ENCODE measurements at places on chromosomes 7 and 10. TPM values are rescaled to one million over a fixed set of nuclear protein-coding genes. Genes with fewer than 3 reads are reported as not detected.
A peak's percentile ranks its signal among the peaks of the same experiment; 100 is the strongest.

DNA sequence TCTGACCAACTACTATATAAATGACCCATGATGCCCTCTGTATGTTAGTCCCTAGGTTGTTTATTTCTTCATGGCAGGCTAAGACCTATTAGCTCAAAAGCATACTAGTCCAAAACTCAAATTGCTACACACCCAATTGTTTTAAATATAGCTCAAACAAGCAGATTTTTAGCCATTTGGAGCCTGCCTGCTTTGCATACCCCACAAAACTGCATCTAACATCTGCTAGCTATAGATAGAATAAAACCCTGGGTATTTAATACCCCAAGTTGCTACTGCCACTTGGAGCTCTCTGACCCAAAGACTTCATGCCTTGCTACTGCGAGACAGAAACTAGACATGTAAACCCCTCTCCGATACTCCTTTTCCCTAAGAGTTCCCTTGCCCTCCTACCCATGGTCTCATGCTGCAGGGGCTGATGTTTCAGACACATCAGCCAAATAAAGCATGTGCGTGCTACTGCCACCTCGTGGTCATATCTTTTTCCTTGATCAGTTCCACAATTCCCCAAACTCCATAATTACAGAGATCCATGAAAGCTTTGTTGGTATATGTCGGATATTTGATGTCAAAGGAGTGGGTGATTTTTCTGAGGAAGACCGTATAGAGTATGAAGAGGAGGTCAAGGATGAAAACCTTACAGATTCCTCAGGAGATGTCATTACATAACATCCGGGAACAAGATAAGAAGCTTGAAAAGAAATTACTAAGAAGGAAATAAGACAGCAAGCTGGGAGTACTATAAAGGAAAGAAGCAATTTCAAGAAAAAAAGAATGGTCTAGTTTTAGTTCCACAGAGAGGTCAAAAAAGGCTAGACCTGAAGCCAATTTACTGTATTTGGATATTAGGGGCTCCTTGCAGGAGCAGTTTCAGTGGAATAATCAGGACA is 386.6 kb downstream of the SH2D4B start:
- H3K27me3 ChIP-seq, result peaks cover 2% of the 10 kb centered on the region
- no peak overlapping the region for H3K4me3 ChIP-seq
- no peaks in the 10 kb centered on the region for H3K36me3 ChIP-seq
- H3K27ac ChIP-seq, result no peak overlapping the region
- no peaks in the 10 kb centered on the region for H3K4me1 ChIP-seq
- DNase-seq, result no peak

GRCh38 chr7:79593866-79594301 is 140.4 kb upstream of the MAGI2 start:
- no peaks in the 10 kb centered on the region for H3K4me1 ChIP-seq
- H3K27ac ChIP-seq, result no peak overlapping the region
- H3K27me3 ChIP-seq, result no peaks in the 10 kb centered on the region
- H3K36me3 ChIP-seq, result no peaks in the 10 kb centered on the region
- H3K4me3 ChIP-seq, result no peak overlapping the region

DNA sequence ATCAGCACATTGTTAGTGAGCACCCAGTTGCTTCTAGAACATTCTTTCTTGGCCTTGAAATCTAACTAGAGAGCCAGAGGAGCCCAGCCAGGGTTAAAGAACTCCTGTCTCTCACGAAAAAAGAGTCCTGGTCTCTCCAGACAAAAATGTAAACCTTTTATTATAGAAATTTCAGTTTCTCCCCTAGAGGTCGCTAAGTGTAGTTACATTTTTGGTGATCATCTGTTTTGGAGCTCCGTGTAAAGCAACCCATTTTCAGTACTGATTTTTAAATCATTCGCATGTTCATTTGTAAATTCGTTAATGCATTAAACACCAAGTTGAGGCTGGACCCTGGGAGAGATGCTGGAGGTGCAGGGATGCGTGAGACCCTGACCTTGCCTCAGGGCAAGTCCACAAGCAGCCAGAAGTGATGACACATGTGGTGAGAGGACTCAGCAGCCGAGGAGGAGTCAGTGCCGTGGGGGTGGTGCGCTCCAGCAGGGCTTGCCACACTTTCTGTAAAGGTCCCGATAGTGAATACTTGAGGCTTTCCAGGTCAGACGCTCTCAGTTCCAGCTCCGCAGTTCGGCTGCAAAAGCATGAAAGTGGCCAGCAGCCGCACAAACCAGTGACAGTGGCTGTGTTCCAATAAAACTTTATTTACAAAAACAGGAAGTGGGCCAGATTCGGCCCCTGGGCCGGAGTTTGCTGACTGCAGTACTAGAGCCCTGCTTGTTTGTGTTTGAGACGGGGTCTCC is 578.6 kb upstream of the FOXK1 start:
- no peak overlapping the region for H3K4me3 ChIP-seq
- H3K4me1 ChIP-seq, result peaks cover 1% of the 10 kb centered on the region
- H3K27me3 ChIP-seq, result no peaks in the 10 kb centered on the region
- H3K36me3 ChIP-seq, result no peaks in the 10 kb centered on the region
- H3K27ac ChIP-seq, result no peak overlapping the region

DNA sequence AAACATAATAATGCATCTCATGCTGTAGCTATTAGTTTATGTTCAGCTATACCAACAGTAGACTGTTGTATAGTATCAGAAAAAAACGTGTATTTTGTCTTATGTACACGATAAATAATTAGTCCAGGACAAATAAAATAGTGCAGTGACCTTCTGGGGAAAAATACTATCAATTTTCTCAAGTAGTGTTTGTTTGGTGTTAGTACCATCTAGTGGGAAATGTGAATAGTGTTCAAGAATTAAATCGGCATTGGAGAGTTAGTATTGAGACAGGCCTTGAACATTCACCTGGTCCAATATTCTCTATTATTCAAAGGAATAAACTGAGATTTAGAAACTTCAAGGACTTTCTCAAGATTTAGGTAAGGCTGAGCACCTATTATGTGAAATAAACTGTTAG is 21.7 kb upstream of the OR2A5 start:
- no peaks in the 10 kb centered on the region for H3K36me3 ChIP-seq
- H3K4me1 ChIP-seq, result peaks cover 2% of the 10 kb centered on the region
- no peak for DNase-seq
- H3K27ac ChIP-seq, result no peak overlapping the region
- peaks cover 12% of the 10 kb centered on the region for H3K27me3 ChIP-seq
- H3K4me3 ChIP-seq, result no peak overlapping the region

GRCh38 chr7:1293950-1294411 is 61.3 kb downstream of the UNCX start:
- peaks cover 21% of the 10 kb centered on the region for H3K27me3 ChIP-seq
- no peaks in the 10 kb centered on the region for H3K36me3 ChIP-seq
- H3K27ac ChIP-seq, result no peak overlapping the region
- DNase-seq, result no peak

GRCh38 chr10:124344931-124345330 is 73.8 kb downstream of the OAT start:
- H3K4me3 ChIP-seq, result no peak overlapping the region
- no peak for DNase-seq
- no peaks in the 10 kb centered on the region for H3K27me3 ChIP-seq
- peaks cover 8% of the 10 kb centered on the region for H3K4me1 ChIP-seq
- H3K27ac ChIP-seq, result no peak overlapping the region

DNA sequence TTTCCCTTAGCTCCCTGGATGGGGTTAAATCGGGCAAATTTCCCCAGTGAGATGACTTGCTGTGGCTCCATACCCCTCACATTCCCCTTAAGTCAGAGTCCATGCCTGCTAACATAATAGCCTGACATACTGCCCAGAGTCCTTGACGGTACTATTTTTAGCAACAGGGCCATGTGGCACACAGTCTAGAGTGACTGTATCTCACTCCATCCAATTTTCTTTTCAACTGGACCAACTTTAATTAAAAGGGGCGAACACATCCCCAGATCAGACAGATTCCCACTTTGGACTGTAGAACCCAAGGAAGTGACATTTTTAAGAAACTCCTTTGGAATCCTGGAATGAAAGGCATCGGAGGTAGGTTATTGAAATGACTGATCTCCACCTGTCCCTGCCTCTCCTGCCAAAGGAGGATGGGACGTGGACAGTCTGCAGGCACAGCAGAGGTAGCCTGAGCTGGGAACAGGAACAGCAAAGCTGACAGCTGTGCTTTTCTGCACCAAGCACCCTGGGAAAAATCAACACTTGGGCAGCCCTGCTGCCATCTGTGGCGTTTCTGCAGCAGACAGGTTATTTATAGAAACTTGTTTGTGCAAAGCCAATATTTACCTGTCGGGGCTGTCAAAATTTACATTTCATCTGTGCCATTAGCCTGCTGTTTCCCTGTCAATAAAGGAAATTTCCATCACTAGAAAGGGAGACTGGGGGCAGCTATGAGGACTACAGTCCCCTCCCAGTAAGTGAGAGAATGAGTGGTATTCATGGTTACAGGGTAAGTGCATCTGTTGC is 221.5 kb upstream of the AOAH start:
- peaks cover 12% of the 10 kb centered on the region for H3K4me1 ChIP-seq
- no peaks in the 10 kb centered on the region for H3K27me3 ChIP-seq
- peaks cover 89% of the 10 kb centered on the region for H3K36me3 ChIP-seq

- no peaks in the 10 kb centered on the region for H3K36me3 ChIP-seq
- H3K4me1 ChIP-seq, result no peaks in the 10 kb centered on the region
- no peaks in the 10 kb centered on the region for H3K27me3 ChIP-seq
- H3K4me3 ChIP-seq, result no peak overlapping the region
Measured at GRCh38 chr7:123231021-123232000, 31.5 kb upstream of the SLC13A1 start.

GRCh38 chr10:8416760-8417159 is 362.3 kb downstream of the GATA3 start:
- H3K36me3 ChIP-seq, result peaks cover 51% of the 10 kb centered on the region
- peaks cover 58% of the 10 kb centered on the region for H3K4me1 ChIP-seq
- no peak overlapping the region for H3K4me3 ChIP-seq
- no peak for DNase-seq
- peak overlapping the region; percentile 95 for H3K27ac ChIP-seq
- H3K27me3 ChIP-seq, result no peaks in the 10 kb centered on the region

- peak overlapping the region; percentile 5 for H3K4me3 ChIP-seq
- peaks cover 28% of the 10 kb centered on the region for H3K4me1 ChIP-seq
- peaks cover 64% of the 10 kb centered on the region for H3K36me3 ChIP-seq
Measured at GRCh38 chr10:5887029-5887428, 2.7 kb downstream of the ANKRD16 start.

GRCh38 chr7:110519851-110520250 is 571.1 kb upstream of the LRRN3 start:
- H3K36me3 ChIP-seq, result no peaks in the 10 kb centered on the region
- H3K4me3 ChIP-seq, result no peak overlapping the region
- DNase-seq, result no peak
- no peaks in the 10 kb centered on the region for H3K4me1 ChIP-seq

GRCh38 chr7:127904670-127904985 is 126.6 kb downstream of the LRRC4 start:
- H3K4me1 ChIP-seq, result peaks cover 68% of the 10 kb centered on the region
- peaks cover 47% of the 10 kb centered on the region for H3K36me3 ChIP-seq
- H3K27me3 ChIP-seq, result no peaks in the 10 kb centered on the region
- no peak for DNase-seq
- peak overlapping the region; percentile 42 for H3K27ac ChIP-seq
- H3K4me3 ChIP-seq, result no peak overlapping the region

- H3K4me1 ChIP-seq, result no peaks in the 10 kb centered on the region
- no peak for DNase-seq
- no peak overlapping the region for H3K4me3 ChIP-seq
- no peaks in the 10 kb centered on the region for H3K27me3 ChIP-seq
- no peaks in the 10 kb centered on the region for H3K36me3 ChIP-seq
Measured at GRCh38 chr10:54745436-54745835, 55.6 kb downstream of the PCDH15 start.

GRCh38 chr7:101094376-101094775 is 9.1 kb downstream of the TRIM56 start:
- H3K27me3 ChIP-seq, result no peaks in the 10 kb centered on the region
- H3K4me1 ChIP-seq, result peaks cover 15% of the 10 kb centered on the region
- no peak for DNase-seq
- H3K4me3 ChIP-seq, result no peak overlapping the region
- H3K36me3 ChIP-seq, result peaks cover 33% of the 10 kb centered on the region

DNA sequence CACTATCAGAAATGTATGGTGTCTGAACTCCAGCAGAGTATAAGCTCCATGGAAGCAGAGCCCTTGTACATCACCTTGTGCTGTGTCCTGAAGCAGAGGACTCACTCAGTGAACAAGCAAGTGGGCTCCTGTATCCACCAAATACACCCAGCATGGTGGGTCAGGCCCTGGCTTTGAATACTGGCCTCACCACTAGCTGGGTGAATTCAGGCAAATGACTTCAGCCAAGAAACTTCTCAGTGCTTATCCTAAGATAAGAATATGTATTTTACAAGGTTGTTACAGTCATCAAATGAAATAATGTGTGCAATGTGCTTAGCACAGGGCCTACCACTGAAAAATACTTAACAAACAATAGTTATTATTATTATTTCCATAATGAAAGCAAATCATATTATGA is 62.6 kb downstream of the CALD1 start:
- H3K27ac ChIP-seq, result no peak overlapping the region
- H3K27me3 ChIP-seq, result no peaks in the 10 kb centered on the region
- H3K36me3 ChIP-seq, result no peaks in the 10 kb centered on the region
- no peak for DNase-seq

DNA sequence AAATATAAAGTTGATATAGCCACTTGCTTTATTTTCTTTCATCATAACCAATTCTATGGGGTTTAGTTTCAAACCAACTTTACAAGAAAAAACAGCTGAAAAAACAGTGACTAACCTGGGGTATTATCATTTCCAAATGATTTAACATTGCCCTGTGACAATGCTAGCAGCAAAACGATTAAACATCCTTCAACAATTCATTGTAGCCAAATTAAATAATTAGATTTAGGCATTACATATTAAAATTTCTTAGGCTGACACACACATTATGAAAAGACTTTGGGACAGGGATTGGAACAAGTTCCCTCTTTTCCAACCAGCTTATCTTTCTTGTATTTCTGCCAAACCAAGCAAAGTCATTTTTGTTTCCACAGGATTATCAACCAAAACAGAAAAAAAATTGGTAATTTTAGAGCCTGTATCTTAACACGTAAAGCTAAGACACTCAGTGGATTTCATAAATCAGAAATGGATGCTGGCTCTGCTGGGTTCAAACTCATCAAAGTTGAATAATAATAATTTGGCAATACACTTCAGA is 84.0 kb downstream of the SEMA3D start:
- H3K27ac ChIP-seq, result no peak overlapping the region
- no peaks in the 10 kb centered on the region for H3K27me3 ChIP-seq
- H3K36me3 ChIP-seq, result no peaks in the 10 kb centered on the region
- DNase-seq, result no peak
- H3K4me1 ChIP-seq, result no peaks in the 10 kb centered on the region

- no peaks in the 10 kb centered on the region for H3K27me3 ChIP-seq
- DNase-seq, result no peak
- no peak overlapping the region for H3K4me3 ChIP-seq
- no peak overlapping the region for H3K27ac ChIP-seq
- H3K4me1 ChIP-seq, result peaks cover 4% of the 10 kb centered on the region
- no peaks in the 10 kb centered on the region for H3K36me3 ChIP-seq
Measured at GRCh38 chr7:102988631-102989560, 76.1 kb downstream of the LRRC17 start.

- H3K27ac ChIP-seq, result no peak overlapping the region
- H3K36me3 ChIP-seq, result no peaks in the 10 kb centered on the region
Measured at GRCh38 chr10:123807444-123808035, 84.1 kb downstream of the CPXM2 start.

GRCh38 chr7:93030605-93031225 is 87.1 kb downstream of the SAMD9 start:
- peaks cover 10% of the 10 kb centered on the region for H3K36me3 ChIP-seq
- DNase-seq, result no peak
- no peak overlapping the region for H3K27ac ChIP-seq
- H3K4me1 ChIP-seq, result peaks cover 3% of the 10 kb centered on the region
- no peak overlapping the region for H3K4me3 ChIP-seq

NYAP1 gene
- 0.27 TPM for total RNA-seq

LEP gene
- total RNA-seq, result not detected

AKR1C3 gene
- total RNA-seq, result 0.34 TPM

MACC1 gene
- not detected for total RNA-seq

C10orf95 gene
- 0.32 TPM for total RNA-seq

FAM25A gene
- total RNA-seq, result not detected

CDH23 gene
- 0.55 TPM for total RNA-seq

ZNF12 gene
- total RNA-seq, result 21.9 TPM

PROSER2 gene
- total RNA-seq, result 0.37 TPM

MSMB gene
- not detected for total RNA-seq
